Right lobe of liver (tissue), 6 donors: ENCODE measurements at places on chromosomes 16 and 17. TPM values are rescaled to one million over a fixed set of nuclear protein-coding genes. Genes with fewer than 3 reads are reported as not detected.

DNA sequence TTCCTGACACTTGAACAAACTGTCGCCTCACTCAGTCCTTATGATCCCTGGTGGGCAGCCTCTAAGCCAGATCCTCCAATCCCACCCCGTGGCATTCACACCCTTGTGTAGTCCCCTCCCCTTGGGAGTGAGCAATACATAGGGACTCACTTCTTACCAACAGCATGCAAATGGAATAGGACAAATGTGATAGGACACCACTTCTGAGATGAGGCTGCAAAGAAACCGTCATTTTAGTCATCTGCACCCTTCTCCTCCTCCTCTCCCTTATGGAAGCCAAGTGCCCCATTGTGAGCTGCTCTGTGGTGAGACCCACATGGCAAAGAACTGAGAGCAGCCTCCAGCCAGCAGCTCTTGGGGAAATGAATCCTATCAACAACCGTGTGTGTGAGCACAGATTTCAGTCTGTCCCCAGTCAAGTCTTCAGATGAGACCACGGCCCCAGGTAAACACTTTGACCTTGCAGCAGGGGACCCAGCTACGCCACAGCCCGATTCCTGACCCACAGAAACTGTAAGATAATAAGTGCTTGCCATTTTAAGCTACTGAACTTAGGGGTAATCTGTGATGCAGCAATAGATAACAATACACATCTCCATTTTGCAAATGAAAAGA lies 46.9 kb downstream of the ZFHX3 start:
- no peaks in the 10 kb centered on the region for H3K36me3 ChIP-seq
- H3K27ac ChIP-seq = no peak overlapping the region
- H3K27me3 ChIP-seq = no peaks in the 10 kb centered on the region
- no peak overlapping the region for H3K4me3 ChIP-seq

DNA sequence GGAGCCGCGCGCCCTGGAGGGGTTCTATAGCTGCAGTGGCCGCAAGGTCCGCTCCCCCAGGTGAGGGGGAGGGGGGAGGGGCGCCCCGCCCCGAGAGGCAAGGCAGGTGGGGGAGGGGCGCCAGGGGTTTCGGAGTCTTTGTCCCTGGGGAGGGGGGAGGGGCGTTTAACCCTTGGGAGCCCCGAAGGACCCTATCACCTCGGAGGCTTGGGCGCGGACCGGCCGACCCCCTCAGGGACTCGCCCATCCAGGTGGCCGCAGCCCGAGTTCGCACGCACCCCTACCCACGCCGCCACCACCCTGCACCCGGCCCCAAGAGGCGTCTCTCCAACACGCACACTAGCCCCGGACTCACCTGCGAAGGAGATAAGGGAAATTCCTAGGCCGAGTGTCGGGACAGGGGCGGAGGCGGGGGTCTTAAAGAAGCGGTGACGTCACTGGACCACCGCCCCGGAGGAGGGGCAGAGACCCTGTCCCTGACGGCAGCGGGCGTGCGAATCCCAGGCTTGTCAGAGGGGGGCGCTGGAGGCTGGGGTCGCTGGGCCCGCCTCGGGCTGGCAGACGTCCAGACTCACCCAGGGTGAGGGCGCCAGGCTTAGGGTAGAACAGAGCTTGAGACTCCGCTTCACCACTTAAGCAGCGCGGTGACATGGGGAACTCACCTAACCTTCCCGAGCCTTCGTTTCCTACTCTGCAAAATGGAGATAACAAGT lies at the start of gene CLDN6:
TSS of gene CLDN6 (minus strand) at position 390 of the 713 bp plus-strand sequence. CDS start 2,162 bp downstream, outside the sequence.
- H3K27me3 ChIP-seq = no peaks in the 10 kb centered on the region
- no peaks in the 10 kb centered on the region for H3K36me3 ChIP-seq
- H3K4me1 ChIP-seq = no peaks in the 10 kb centered on the region
- H3K4me3 ChIP-seq = no peak within 1 kb of the TSS

DNA sequence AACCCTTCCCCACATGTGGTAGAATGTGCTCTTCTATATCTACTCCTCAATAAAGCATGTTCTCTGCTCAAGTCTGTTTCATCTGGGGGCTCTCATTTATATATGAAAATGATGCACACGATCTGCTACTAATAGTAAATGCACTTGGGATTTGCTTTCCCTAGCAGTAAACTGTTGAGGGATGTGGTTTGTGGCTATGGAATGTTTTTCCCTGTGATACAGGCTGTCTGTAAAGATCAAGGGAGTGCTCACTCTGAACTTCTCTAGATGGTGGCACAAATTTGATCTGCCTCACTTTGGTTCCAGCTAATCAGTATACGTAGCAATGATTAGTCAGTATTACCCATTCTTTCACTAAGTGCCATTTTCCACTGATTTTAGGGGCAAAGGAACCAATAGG lies 18.8 kb downstream of the TAC4 start:
- H3K27ac ChIP-seq = no peak overlapping the region
- DNase-seq = no peak
- H3K4me1 ChIP-seq = peaks cover 6% of the 10 kb centered on the region

DNA sequence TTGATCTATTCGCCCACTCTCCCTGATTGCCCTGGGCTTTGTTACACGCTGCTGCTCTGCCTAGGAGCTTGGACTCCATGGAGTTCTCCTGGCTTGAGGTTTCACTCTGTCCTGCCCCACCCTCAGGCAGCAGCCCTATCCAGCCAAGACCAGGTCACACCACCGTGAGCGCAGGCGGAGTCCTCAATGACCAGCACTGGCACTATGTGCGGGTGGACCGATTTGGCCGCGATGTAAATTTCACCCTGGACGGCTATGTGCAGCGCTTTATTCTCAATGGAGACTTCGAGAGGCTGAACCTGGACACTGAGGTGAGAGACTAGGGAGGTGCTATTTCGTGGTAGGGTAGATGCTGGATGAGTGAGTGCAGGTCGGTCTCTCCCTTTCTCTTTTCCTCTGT lies 3.5 kb downstream of the CNTNAP1 start:
- H3K27me3 ChIP-seq = no peaks in the 10 kb centered on the region
- no peak overlapping the region for H3K27ac ChIP-seq
- no peaks in the 10 kb centered on the region for H3K36me3 ChIP-seq

NKD1 gene
- 0.69 TPM for total RNA-seq
